CD4-positive, alpha-beta T cell treated with Interferon gamma for 1 hour (primary cell): ENCODE measurements at places on chromosomes 4 and X.

- DNase-seq: no peak
These were observed 517.2 kb upstream of the ADGRL3 start for GRCh38 chr4:60682901-60683300.

GRCh38 chr4:184136525-184136924 lies 81.1 kb downstream of the ENPP6 start:
- DNase-seq: no peak

DNA sequence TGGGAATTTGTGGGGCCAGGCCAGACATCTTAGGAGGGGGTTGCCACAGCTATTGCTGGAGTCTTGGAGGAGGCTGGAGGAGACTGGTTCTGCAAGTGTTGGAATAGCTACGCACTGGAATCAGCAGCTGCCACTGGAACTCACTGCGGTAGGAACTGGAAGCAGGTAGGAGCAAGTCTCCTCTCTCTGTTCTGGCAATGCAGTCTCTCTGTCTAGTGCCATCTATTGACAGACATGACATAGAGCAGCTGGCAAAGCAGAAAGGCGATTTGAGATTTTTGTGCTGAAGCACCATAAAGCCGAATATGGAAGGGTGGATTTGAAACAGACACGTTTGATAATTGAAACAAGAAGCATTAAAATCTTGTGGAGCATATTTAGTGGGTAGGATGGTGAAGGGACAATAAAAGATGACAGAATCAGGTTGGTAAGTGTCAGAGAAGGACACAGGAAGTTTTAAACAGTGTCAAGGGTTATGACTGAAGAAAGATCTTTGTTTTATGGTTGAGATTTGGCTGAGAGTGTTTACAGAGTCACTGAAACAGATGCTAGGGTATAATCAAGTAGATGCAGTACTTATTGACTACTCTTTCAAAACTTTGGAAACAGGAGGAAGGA lies 23.5 kb upstream of the SYNPO2 start:
- DNase-seq: no peak

DNA sequence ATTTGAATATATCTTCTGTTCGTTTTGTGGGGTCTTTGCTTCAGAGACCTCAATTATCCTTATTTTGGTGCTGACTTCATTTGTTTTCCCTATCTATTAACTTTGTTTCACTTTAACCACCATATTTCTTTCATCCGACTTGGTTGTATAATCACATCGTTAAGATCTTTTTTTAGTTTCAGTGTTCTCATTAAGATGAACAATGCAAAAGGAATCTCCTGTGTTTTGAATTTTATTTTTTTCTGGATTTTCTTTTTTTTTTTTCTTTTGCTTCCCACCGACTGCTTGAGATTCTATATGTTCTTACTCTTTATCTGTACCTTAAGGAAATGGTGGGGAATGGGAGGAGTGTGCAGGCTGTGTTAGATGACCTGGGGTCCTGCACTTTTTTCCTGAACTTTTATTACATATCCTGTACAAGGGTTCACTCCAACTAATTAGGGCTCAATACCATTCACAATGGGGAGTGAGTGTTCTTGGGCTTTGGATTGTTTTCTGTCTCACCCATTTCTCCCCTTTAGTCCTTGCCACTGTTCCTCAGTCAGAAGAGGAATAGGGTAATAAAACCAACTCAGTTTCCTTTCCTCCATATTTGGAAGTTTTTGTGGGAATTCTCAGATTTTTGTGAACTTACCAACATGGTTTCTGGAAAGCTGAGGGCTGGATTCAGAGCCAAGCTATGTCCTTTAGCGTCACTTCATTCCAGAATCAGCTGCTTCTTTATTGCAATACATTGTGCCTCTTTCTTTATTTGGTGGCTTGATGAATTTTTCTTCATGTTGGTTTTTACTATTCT lies 43.2 kb upstream of the BMPR1B start:
- DNase-seq: no peak

- DNase-seq: no peak
These were observed 57.2 kb downstream of the RUFY3 start for GRCh38 chr4:70778888-70779422.

DNA sequence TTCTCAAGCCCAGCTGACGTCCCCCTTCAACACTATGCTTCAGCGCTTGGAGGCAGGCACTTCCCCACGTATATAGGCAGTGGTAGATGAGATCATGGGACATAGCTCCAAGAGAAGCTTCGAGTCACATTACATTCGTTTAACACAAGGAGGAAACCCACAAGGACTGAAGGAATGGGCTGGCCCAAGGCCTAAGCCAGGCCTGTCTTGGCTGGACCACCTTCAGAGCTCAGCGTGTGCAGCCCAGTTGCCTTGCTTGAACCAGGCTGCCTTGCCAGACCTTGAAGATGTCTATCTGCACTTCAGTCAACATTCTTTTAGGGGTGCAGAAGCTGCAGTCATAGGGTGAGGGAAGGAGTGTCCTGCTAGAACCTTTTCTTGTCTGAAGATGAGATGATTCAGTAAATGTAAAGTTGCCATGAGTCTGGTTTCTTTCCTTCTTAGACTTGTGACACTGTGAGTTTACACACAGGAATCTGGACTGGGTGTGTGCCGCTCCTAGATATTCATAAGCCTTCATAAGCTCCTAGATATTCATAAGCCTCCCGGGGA lies 144.1 kb upstream of the RBPJ start:
- DNase-seq: no peak

- no peak for DNase-seq
These were observed 127.7 kb downstream of the PRKX start for GRCh38 chrX:3585719-3586118.

GRCh38 chr4:85132570-85132969 lies 166.1 kb upstream of the WDFY3 start:
- DNase-seq: no peak

DNA sequence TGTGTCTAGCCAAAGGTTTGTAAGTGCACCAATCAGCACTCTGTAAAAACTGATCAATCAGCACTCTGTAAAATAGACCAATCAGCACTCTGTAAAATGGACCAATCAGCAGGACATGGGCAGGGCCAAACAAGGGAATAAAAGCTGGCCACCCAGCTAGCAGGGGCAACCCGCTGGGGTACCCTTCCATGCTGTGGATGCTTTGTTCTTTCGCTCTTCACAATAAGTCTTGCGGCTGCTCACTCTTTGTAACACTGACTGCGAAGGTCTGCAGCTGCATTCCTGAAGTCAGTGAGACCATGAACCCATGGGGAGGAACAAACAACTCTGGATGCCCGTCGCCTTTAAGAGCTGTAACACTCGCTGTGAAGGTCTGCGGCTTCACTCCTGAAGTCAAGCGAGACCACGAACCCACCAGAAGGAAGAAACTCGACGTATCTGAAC lies 14.3 kb downstream of the HNRNPDL start:
- DNase-seq: no peak

DNA sequence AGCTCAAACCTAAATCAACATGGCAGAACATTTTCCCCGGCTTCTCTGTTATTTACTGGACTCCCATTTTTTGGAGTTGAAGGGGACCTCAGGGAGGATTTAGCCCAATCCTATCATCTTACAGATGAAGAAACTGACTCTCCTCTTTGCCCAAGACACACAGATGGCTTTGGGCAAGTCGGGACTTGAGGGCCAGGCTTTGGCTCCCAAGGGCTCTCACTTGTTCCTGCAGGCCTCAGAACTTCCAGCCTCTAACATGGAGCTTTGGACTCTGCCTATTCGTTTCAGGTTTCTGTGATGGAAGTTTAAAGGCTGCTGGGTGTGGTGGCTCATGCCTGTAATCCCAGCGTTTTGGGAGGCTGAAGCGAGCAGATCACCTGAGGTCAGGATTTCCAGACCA lies 59.5 kb downstream of the RHOH start:
- DNase-seq: no peak

- DNase-seq: no peak
These were observed 26.6 kb upstream of the PPP1R2C start for GRCh38 chrX:42804524-42804923.

GRCh38 chrX:47169273-47169672 lies 24.3 kb downstream of the RBM10 start:
- DNase-seq: no peak

DNA sequence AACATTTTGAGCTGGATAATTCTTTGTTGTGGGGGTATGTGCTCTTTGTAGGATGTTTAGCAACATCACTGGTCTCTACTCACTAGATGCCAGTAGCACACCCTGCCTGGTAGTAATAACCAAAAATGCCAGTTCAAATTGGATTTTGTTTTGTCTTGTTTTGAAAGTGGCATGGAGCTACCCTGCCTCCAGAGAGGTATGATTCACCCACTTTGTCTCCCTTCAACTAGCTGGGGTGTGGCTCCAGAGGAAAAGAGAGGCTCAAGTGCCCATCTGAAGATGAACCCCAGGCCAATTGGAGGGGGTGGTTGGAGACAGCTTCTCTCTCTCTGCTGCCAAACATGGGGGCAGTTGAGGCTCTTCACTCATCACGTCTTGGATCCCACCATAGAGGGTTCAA lies 34.5 kb downstream of the NIPAL1 start:
- no peak for DNase-seq

GRCh38 chrX:154125391-154126040 lies 18.5 kb upstream of the OPN1LW start:
- DNase-seq: no peak

DNA sequence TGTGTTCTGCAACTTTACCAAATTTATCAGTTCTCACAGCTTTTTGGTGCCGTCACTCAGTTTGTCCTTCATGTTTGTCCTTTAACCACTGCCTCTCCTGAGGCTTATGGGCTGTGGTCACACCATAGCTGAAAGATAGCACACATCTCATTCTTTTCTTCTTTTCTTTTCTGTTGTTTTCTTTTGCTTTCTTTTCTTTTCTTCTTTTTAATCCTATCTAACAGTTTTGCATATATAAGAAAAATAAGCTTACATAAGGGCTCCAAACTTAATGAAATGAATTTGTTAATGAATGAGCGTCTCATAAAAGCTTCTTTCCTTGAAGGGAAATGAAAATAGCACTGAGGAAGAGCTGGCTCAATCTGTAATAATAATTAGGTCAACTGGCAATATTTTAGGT lies 1061.2 kb downstream of the PCDH18 start:
- no peak for DNase-seq

DNA sequence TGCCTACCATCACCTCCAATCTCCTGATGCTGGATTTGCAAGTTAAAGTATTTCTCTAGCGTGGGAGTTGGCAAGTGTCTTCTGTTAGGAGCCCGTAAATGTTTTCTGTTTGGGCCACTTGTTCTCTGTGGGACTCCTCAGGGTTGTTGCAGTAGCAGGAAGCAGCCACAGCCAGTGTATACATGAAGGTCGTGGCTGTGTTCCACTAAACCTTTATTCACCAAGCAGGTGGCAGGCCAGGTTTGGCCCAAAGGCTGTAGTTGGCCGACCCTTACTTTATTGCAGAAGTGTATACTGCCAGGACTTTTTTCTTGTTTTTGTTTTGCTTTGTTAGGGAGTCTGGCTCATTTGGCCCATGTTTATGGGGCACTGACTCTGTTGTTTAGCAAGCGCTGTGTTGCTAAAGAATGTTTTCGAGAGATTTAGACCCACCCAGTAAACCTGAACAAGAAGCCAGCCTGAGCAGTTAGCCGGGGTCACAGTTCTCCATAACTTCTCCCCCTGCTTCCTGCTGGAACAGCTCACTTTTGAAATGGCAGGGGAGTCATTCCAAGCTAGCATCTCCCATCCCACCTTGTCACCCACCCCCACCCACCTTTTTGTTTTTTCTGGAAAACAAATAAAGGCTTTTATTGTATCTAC lies 58.8 kb downstream of the SHROOM2 start:
- DNase-seq: no peak

DNA sequence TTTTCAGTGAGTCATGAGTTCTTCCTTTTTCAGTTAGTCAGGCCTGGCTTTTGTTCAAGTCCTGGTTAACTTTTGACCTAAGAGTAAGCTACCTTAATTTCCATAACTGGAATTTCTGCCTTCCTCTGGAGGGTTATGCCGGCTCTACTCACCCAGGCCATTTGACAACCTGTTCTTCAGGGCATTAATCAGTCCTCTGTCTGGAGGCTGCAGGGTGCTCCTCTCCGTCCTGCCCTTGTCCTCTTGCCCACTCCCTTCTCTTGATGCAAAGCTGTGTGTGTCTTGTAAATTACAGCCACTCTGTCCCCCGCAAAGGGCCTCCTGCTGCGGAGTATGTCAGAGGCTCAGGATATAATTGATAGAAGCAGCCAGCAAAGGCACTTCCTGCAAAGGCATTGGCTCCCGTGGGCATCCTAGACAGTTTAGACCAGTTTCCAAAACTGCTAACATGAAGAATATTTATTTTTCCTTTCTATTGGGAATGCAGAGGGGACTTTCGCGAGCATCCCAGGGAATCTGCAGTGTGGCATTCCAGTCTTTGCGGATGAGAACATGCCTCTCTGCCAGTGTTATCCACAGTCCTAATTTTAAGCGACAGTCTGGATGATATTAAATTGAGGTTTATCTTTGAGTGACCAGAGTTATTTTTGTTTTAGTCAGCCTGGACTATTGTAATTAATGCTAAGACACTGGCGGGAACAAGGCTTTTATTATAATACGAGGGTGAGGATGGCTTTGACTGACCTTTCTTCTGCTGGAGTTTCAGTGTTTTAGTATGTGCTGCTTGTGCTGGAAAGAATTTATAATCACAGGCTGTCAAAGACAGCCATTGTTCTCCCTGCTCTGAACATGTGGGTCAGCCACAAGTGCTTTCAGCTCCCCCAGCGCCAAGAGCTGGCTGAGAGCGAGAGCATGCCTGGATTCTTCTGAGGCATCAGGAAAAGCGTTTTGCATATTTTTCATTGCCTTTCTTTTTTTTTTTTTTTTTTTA lies 74.2 kb downstream of the LIMCH1 start:
- no peak for DNase-seq

GRCh38 chr4:20614816-20615215 lies 85.4 kb upstream of the PACRGL start:
- no peak for DNase-seq

DNA sequence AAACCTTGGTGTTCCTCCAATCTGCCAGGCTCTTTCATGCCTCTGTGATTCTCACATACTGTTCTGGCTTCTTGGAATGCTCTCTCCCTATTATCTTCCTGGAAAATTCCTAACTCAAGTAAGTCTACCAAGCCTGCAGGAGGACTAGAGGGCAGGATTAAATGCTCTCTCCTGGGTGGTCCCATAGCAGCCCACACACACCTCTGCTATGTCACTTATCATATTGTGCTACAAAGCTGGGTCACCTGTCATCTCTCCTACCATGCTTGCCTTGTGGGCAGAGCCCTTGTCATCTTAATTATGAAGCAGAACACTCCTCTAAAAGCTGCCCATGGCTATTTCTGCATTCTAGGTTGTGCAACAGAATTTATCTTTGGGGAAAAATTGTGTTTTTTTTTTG lies 344.5 kb upstream of the NOCT start:
- DNase-seq: no peak

GRCh38 chr4:188915175-188915574 lies 775.9 kb downstream of the TRIML1 start:
- DNase-seq: no peak

GRCh38 chrX:41352329-41352838 lies 18.4 kb downstream of the DDX3X start:
- no peak for DNase-seq

- no peak for DNase-seq
These were observed 43.7 kb downstream of the BBS12 start for GRCh38 chr4:122775987-122776836.

DNA sequence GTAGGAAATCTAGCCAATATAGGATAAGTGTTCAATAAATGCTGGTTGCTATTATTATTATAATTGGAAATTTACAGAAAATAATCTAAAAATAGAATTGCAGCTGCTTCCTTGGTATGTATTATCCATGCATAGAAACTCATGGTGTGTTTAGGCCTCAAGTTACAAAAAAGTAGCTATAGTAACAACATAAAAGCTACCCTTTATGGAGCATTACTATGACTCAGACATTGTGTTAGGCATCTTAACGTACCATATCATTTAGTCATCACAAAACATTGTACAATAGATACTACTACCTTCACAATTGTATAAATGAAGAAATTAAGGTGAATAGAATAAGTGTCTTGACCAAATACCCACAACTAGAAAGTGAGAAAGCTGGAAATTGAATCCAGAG lies 126.9 kb upstream of the NRK start:
- DNase-seq: no peak
